ENCODE measurements at places on chromosomes 4 and X.
A peak's percentile ranks its signal among the peaks of the same experiment; 100 is the strongest.

DNA sequence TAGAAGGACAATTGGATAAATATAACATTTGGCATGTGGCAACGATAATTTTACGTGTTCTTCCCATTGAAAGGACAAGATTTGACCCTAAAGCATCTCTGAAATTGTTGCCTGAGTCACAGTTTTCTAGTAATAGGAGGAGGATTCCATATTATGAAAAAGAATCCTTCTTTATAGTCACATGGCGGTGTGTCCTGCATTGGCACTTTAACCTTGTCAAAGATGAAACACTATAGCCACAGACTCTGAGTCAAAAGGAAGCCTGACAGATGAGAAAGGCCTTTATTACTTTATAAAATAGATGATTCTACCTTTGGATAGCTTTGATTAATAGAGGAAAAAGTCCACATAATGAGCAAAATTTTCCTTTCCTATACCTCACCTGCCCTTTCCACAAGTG is 11.5 kb downstream of the LNX1 start:
- no peak for DNase-seq

- DNase-seq = peak; percentile 92
These were observed 64.7 kb downstream of the TBC1D14 start for GRCh38 chr4:6974138-6974848.

- DNase-seq = peak; percentile 38
These were observed 143.9 kb downstream of the KLHL13 start for GRCh38 chrX:117972711-117973109.

DNA sequence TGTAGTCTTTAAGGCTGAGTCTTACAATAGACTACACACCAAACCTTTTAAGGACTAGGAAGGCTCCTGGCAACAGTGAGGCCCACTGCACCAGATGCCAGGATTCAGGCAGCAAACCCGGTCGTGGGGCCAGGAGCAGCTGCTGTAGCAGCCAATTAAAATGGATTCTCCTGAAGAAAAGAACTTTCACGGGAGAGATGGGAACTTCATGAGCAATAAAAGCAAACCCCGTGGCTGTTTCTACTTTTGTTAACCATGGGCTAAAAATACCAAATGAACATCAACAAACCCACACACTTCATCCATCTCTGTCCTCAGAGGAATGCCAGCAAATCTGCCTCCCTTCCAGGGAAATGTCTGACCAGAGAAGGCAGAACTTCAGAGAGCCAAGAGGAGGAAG is 101.4 kb downstream of the BTC start:
- no peak for DNase-seq

DNA sequence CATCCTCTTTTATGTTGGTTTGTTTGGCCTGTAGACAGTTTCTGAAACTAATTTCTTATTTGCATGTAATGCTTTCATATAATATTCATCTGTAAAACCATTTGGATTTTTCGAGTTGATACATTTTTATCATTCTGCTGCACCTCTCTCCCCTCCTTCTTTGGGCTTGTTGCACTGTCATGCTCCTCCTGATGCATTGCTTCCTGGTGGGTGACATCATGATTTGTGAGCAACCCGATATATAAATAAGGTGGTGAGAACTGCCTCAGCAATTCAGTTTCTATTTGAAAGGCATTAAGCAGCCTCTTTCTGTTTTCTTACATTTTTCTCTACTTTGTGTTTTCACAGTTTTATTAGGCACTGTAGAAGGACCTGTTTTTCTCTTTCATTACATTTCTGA is 515.7 kb downstream of the RPA4 start:
- peak; percentile 43 for DNase-seq

Data from dermis blood vessel endothelial cell (primary cell).